ENCODE measurements at places on chromosomes 6 and 20.
A peak's percentile ranks its signal among the peaks of the same experiment; 100 is the strongest.

- DNase-seq = no peak
These were observed 34.5 kb upstream of the FERMT1 start for GRCh38 chr20:6157345-6157744.

- no peak for DNase-seq
These were observed 27.9 kb downstream of the SNX14 start for GRCh38 chr6:85565736-85566135.

DNA sequence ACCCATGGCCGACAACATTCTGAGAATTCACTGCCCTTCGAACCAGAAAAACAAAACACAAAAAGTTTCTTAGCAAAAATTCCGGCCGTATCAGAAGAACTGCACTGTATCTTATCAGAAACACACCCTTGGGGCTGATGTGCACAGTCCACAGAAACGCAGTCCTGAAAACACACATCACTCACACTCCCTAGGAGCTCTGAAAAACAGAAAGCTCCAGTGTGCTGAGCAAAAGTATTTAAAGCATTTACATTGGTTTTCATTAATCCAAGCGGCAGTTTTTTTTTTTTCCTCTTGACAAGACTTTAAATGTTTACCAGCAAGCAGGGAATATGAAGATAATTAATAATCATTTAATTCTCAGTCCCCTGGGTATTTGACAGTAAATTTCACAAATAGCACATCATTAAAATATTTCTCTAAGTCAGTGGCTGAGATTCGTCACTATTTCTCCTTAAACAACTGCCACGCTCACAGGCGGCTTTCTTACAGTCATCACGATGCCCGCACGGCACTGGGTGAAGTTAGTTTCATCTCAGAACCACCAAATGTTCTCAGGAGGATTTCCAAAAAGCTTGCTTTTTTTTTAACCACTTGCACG lies 13.3 kb downstream of the NFATC2 start:
- DNase-seq = no peak

- peak; percentile 83 for DNase-seq
These were observed 4.3 kb upstream of the RIPK1 start for GRCh38 chr6:3063733-3064700.

GRCh38 chr20:37789408-37789807 lies 95.6 kb downstream of the CTNNBL1 start:
- DNase-seq = no peak

- DNase-seq = no peak
These were observed 8.3 kb downstream of the CD109 start for GRCh38 chr6:73704260-73704659.
